ENCODE measurements at places on chromosomes 16 and 17. TPM values are rescaled to one million over a fixed set of nuclear protein-coding genes. Genes with fewer than 3 reads are reported as not detected.

SMPD3 gene
- total RNA-seq: not detected

CA4 gene
- total RNA-seq: not detected

MSL1 gene
- total RNA-seq: 42.8 TPM

KRTAP9-8 gene
- total RNA-seq: not detected

ZP2 gene
- total RNA-seq: not detected

KCTD19 gene
- total RNA-seq: not detected

KRT12 gene
- not detected for total RNA-seq

MMP15 gene
- total RNA-seq: 9.5 TPM

IGFBP4 gene
- 15.5 TPM for total RNA-seq

PRR11 gene
- total RNA-seq: 54.0 TPM

FOXF1 gene
- total RNA-seq: not detected

SLC5A10 gene
- total RNA-seq: not detected

SLC47A1 gene
- total RNA-seq: 1.3 TPM

IRX6 gene
- not detected for total RNA-seq

AOC3 gene
- 0.08 TPM for total RNA-seq

VTN gene
- total RNA-seq: not detected

CNTNAP4 gene
- total RNA-seq: 0.78 TPM

ALOXE3 gene
- 1.0 TPM for total RNA-seq

HES7 gene
- total RNA-seq: 1.2 TPM

TAC4 gene
- not detected for total RNA-seq

CYTH1 gene
- total RNA-seq: 23.5 TPM

CACNA1G gene
- not detected for total RNA-seq

ZPBP2 gene
- not detected for total RNA-seq

GPR179 gene
- total RNA-seq: not detected

SLFN13 gene
- 2.7 TPM for total RNA-seq

NPIPA2 gene
- total RNA-seq: not detected

TEKT5 gene
- total RNA-seq: not detected

AHSP gene
- not detected for total RNA-seq

TOX3 gene
- not detected for total RNA-seq

CALCOCO2 gene
- total RNA-seq: 27.6 TPM

PRR15L gene
- not detected for total RNA-seq

PHF23 gene
- 32.2 TPM for total RNA-seq

CES5A gene
- total RNA-seq: not detected

PYY gene
- total RNA-seq: not detected

CCL17 gene
- not detected for total RNA-seq

CPHXL2 gene
- total RNA-seq: not detected

TEX19 gene
- total RNA-seq: not detected

MEOX1 gene
- total RNA-seq: not detected

KCNG4 gene
- not detected for total RNA-seq

MT4 gene
- not detected for total RNA-seq

CA5A gene
- not detected for total RNA-seq

ZNF598 gene
- total RNA-seq: 62.8 TPM

ATP2A3 gene
- 0.62 TPM for total RNA-seq

CHAD gene
- not detected for total RNA-seq

RCVRN gene
- not detected for total RNA-seq

NBR1 gene
- total RNA-seq: 52.2 TPM

NT5C3B gene
- 35.8 TPM for total RNA-seq

SCIMP gene
- total RNA-seq: not detected

GH1 gene
- not detected for total RNA-seq

SSTR5 gene
- not detected for total RNA-seq

KRTAP4-5 gene
- total RNA-seq: not detected

CPNE2 gene
- total RNA-seq: 15.1 TPM
